ENCODE measurements at places on chromosomes 2 and 18.

DNA sequence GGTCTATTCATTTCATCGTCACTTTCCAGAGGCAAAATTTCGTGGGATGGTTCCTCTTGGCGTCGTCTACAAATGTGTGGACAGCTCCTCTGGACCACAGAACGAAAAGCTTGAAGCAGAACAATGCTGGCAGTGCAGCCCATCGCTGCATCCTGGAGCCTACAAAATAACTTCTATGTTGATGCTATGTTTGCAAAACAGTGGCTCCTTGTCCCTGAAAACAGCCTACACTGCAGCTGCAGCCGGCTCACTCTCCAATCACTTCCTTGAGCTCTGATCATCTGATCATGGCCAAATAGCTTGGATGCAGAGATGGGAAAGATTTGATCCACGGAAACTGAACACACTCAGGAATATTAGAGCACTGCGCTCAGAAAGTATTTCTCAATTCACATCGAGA is 60.0 kb downstream of the DOCK10 start:
- no peak for DNase-seq

DNA sequence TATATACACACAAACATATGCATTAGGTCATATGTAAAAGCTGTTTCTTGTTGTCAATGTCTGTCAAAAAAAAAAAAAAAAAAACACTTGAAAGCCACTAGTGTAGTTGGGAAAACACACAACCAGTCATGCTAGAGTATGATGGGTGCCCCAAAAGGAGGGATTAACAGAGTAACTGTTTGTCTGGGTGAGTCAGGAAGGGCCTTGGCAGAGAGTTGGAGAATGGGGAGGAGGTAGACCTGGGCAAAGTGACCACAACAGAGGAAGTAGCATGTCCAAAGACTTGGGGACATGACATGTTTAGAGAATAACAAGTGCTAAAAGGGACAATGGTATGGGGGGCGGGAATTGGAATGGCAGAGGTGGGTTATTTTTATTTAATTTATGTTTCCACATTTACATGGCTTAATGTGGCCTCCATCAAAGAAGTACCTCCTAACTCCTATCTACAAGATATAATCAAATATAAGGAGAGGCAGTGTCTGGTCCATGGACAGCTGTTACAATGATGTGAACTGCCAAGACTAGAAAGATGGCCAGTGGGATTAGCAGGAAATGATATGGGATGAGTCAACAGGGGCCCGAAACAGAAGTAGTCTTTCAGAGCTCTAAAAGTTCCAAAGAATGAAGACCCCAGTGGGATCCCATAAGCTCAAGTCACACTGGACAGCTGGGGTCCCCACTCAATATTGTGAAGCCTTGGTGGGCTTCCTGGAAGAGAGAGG is 99.9 kb upstream of the ZFP36L2 start:
- DNase-seq = no peak

GRCh38 chr18:54879691-54880090 is 51.4 kb downstream of the RAB27B start:
- no peak for DNase-seq

- no peak for DNase-seq
These were observed 91.3 kb downstream of the TNS1 start for GRCh38 chr2:217911283-217912097.

GRCh38 chr18:55247032-55247431 is 287.8 kb upstream of the CCDC68 start:
- DNase-seq = no peak

DNA sequence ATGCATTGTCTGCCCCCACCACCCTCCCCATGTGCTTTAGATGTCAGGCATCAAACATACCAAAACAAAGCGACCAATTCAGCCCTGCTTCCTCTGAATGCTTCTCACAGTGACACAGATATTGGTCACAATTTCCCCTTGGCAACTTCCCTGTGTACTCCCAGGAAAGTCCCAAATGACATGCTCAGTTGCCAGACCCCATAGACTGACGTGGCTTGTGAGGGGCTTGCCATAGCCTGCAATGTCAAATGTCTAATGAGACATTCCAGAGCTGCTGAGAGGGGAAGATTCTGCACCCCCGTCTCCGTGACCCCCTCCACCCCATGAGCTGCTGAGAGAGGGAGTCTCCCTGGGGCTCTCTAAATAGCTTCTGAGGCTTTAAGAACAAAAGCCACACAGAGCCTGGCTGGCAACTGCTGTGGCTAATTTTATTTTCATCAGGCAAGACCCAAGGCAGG is 47.3 kb downstream of the RFTN2 start:
- DNase-seq = no peak

DNA sequence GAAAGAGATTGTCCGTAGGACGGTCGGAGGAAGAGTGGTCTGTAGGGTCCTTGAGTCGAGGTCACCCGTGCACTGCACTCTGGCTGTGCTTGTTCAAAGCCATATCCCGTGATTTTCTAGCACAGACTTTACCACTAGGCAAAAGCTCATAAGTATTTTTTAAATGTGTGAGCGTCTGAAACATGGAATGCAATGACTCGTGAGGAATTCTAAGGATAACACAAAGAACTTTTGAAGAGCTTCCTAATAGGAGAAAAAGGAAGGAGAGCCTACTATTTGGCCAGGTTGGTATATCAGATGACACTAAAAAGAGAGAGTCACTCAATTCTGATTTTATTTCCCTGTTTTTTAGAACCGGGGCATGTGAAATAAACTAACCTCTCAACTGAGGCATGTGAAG is 68.3 kb downstream of the CD28 start:
- DNase-seq = no peak

DNA sequence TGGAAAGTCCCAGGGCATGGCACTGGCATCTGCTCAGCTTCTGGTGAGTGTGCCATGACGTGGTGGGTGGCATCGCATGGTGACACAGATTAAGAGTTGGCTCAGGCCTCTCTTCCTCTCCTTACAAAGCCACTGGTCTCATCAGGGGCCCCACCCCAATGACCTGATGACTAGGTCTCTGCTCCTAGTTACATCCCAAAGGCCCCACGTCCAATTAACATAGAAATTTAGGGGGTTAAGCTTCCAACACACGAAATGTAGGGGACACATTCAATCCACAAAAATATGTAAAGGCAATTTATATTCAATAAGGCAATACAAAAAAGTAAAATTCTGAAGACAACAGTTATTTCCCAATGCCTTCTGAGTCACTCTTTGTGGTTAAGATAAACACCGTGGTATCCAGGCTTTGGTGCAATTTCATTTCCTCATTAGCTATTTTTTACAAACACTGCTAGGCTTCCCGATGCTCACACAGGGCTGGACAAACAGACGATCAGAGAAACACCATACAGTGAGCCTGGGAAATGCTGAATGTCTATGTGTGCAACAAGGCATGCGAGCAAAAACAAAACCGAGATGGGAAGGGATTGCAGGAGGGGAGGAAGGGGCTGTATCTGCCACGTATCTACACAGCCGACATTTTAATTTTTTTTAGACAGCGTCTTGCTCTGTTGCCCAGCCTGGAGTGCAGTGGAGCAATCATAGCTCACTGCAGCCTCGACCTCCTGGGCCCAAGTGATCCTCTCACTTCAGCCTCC is 67.2 kb downstream of the MBP start:
- DNase-seq = peak; percentile 65

- no peak for DNase-seq
These were observed 36.7 kb upstream of the AGPS start for GRCh38 chr2:177355874-177356273.

GRCh38 chr18:44048846-44049245 is 631.8 kb upstream of the SETBP1 start:
- DNase-seq = no peak

DNA sequence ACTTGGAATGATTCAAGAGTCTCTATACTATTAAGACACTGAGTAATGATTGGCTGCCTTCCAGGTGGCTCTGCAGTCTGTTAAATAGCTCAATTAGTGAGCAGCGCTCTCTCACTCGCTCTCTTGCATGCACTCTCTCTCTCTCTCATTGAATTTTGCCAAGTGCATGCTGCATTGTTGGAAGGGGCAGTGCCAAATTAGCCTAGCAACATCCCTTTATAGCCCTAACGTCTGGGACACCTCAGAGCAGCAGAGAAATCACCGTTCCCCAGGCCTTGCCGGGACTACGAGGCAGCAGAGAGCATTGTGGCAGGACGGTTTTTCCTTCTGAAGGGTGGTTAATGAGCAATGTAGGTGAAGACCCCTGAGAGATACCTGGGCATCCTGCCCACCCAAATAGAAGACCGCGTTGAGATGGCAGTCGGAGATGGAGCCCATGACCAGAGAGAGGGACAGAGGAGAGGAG is 447.6 kb upstream of the POU3F3 start:
- DNase-seq = no peak

DNA sequence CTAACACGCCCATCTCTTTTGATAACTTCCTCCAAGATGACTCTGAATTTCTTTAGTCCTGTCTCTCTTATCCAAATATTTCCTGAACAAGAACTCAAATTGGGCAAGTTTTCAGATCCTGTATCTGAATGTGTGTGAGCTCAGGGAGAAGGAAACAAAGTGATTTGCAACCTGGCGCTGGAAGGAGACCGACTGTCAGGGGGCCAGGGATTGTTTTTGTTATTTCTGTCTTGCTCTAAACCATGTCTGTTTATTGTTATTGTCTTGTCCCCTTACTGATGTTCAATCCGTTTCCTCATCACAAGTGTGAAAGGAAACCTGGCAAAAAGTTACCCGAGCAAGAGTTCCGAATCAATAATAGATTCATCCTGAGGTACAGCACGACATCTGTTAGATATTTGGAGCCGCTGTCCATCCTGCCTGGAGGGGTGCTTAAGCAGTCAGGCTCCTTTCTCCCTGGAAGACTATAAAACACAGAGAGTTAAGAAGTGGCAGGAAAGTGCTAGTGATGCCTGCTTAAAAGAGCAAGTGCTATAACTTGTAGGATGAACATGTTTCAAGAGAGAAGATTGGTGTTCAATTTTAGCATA is 132.5 kb upstream of the OSR1 start:
- no peak for DNase-seq

DNA sequence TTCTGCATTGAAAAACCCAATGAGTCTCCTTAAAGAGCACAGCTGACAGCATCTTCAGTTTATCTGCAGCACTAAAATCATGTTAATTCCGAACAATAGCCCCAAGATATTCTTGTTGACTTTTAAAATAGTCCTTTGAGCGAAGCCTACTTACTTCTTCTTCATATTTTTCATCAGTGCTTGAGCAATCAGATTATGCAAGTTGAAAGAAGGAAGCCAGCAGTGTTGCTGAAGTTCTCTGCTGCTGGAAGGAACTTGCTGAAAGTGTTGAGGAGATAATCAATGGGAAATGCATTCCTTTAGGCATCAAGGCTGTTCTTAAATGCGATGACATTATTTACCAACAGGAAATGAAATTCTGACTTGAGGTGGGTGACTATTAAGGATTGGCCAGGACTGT is 105.9 kb upstream of the SNTG2 start:
- DNase-seq = no peak

DNA sequence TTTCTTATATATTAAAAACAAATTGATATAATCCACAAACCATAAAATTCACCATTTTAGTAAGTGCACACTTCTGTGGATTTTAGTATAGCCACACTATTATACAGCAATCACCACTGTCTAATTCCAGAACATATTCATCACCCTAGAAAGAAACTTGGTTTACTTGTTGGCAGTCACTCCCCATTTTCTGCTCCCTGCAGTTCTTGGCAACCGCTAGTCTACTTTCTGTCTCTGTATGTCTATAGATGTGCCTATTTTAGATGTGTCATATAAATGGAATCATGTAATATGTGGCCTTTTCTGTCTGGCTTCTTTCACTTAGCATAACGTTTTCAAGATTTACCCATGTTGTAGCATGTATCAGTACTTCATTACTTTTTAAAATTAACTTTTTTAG is 5.7 kb downstream of the CKAP2L start:
- DNase-seq = no peak

Measured in AG04449 (cell line).